Fibroblast of skin of back (primary cell): ENCODE measurements at places on chromosomes 3 and 15.

- no peak for DNase-seq
These were observed 147.3 kb downstream of the SMAD6 start for GRCh38 chr15:66849393-66849745.

DNA sequence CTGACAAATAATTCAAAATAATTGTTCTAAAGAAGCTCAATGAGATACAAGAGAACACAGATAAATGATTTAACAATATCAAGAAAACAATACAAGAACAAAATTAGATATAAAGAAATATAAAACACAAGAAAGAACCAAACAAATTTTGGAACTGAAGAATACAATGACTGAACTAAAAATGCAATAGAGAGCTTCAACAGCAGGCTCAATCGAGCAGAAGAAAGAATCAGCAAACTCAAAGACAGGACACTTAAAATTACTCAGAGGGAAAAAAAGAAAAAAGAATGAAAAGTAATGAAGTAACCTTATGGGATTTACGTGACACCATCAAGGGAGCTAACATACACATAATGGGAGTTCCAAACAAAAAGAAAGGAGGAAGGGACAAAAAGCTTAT lies 32.1 kb downstream of the CCDC54 start:
- no peak for DNase-seq

DNA sequence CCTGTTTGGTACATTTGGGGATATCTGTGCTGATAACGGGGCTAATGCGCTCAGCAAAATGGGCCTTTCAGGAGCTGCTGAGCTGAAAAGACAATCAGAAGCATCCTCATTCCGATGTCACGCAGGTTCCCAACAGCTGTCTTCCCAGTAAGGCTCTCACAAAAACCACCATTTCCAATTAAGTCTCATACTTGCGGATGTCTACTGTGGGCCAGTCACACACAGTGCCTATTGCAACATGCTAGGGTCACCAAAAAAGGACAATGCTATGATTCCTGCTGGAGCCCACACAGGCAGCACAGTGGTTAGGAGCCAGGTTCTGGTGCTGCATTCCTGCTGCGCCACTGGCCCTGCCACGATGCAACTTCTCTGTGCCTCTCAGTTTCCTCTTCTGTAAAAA lies 16.4 kb upstream of the LDHAL6B start:
- no peak for DNase-seq

DNA sequence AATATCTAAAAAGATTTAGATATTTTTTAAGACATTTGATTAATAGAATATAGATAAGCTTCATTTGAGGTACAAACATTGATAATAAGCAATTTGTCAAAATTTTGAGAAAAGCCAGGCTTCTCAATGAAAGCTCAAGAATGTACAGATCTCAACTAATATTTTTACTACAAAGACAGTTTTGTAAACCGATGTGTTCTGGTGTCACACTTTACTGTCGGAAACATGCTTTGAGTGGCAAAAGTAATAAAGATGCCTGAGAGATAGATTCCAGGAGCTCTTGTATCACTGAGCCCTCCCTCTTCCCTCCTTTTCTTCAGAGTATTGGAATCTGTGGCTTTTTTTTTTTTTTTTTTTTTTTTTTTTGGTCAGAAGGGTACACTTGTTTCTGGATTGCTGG lies 45.0 kb upstream of the THRB start:
- DNase-seq: no peak
